B cell (primary cell): ENCODE measurements at places on chromosomes 16 and 17.
A peak's percentile ranks its signal among the peaks of the same experiment; 100 is the strongest.

DNA sequence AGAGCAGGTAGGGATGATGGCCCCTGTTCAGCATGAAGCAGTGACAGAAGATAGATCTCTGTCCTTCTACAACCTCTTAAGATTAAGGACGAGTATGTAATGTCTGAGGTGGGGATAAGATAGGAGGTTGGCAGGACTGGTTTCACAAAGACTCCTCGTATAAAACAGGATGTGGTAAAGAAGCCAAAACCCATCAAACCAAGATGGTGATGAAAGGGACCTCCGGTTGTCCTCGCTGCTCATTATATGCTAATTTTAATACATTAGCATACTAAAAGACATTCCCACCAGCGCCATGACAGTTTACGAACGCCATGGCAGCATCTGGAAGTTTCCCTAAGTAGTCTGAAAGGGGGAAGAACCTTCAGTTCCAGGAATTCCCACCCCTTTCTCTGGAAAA, 27.3 kb downstream of the MIS12 start:
- DNase-seq = no peak

DNA sequence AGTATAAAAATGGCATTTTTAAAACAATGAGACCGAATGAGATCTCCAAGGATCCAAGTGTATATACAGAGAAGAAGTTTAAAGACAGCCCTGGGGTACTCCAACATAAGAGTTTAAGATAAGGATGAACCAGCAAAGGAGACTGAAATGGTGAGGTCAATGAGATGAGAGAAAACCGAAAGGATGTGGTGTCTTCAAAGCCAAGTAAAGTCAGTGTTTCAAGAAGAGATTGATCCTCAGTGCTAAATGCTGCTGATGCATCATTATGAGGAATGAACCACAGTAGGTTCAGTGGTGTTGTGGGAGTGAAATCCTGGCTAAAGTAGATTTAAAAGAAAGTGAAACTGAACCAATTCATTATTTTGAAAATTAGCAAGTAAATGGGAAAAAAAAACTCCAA, 38.1 kb upstream of the NLK start:
- no peak for DNase-seq

DNA sequence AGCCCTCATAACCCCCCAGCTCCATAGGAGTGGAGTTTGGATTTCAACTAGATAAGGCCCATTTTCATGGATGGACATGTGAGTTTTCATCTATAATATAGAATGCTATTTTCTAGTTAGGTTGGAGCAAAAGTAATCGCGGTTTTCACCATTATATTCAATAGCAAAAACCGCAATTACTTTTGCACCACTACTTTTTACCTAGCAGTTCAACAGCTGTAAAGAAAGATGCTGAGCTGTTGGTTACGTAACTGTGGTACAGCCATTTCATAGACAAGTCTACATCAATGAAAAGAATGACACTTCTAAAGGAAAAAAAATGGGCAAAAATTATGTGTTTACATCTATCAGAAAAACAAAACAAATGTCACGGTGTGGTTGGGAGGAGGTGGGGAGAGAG, 507.7 kb downstream of the MAF start:
- no peak for DNase-seq

GRCh38 chr17:53912117-53912516, 89.4 kb downstream of the KIF2B start:
- DNase-seq = no peak

- no peak for DNase-seq
These were observed 67.5 kb downstream of the GNAO1 start for GRCh38 chr16:56258508-56259424.

- peak; percentile 22 for DNase-seq
These were observed 295.3 kb upstream of the PMFBP1 start for GRCh38 chr16:72467157-72467759.

- no peak for DNase-seq
These were observed 8.5 kb downstream of the BFAR start for GRCh38 chr16:14641206-14641605.

GRCh38 chr16:83298541-83298940, 509.2 kb upstream of the HSBP1 start:
- no peak for DNase-seq
